HCT116 (cell line): ENCODE measurements at places on chromosomes 3 and 15.

- DNase-seq: no peak
These were observed 117.0 kb upstream of the MANF start for GRCh38 chr3:51268132-51268531.

GRCh38 chr15:93121973-93122910, 33.2 kb upstream of the RGMA start:
- no peak for DNase-seq

DNA sequence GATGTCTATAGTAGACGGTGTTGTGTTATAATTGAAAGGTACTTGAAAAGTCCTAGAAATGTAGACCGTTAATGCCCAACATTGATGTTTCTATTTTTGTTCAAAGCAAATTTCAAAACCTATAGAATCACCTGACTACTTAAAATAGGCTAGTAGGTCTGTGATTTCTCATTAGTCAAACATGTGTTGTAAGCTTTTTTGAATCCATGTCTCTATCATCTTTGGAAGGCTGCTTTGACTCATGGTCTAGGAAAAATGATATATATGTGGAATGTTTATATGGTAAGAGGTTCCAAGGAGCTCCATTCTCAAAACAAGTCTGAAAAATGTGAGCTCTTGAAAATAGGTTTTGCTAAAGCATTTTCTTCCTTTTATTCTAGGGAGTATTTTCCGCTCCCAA, 375.3 kb downstream of the LPP start:
- DNase-seq: no peak

DNA sequence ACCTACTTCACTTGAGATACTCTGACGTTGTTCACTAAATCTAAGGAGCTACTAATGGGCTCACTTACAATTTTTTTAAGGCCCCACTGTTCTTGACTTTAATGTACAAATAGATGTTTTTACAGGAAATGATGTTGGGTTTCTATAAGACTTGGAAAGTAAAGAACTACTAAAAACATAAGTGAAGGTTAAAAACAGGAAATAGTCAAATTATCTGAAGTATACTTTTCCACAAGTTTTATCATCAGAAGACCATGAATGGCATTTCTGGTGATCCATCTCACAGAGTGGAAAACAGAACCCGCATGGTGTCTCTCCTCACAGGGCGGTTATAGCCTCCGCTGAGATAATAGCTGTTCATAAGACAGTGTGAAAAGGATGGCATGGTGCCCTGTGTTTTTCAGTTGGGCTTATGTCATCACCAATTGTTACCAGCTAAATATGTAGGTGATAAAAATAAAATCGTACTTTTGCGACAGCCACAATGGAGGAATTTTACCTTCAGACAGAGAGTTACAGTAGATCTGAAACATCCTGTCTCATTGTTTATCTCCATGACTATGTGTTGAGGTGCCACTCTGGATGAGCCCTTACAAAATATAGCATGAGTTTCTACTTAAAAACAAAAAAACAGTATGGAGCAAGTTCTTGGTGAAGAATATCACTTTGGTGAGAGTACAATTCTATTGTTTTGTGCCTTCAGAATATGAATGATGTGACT, 462.4 kb downstream of the RAP2B start:
- no peak for DNase-seq

DNA sequence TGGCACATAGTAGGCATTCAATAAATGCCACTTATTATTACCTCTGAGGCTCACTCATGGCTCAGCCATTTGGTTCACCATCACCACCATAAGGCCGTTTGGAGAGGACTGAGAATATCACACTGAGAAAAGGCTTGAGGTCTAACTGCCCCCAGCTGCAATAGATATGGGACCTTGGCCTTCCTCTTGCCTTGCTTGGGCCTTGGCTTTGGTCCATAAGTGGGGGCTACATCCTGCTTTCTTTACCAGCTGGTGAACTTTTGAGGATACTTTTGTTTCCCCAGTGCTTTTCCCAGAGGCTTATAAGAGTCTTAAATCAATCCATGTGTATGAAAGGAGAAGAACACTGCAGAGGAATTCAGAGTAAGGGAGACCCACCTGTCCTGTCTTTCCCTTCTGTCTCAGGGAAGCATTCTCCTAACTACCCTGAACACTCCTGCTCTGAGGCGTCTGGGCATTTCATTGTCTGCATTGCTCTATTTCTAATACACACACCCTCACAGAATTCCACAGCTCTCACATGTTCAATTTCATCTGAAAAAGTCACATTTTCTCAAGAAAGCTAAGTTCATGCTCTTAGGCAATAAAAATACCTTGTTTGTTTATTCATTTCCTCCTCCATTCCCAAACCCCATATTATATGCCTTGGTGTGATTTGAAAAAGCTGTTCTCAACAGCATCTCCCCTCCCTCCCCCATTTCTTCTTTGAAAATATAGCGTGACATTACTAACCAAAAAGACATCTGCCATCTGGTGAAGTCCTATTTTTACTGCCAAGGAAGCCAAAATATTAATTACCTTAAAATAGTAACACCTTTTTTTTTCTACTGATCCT, 22.5 kb upstream of the KCNMB2 start:
- DNase-seq: no peak

- DNase-seq: no peak
These were observed 272.6 kb downstream of the CLSTN2 start for GRCh38 chr3:140207541-140207940.

- DNase-seq: no peak
These were observed 3.0 kb downstream of the ZSCAN2 start for GRCh38 chr15:84603630-84604379.
